GM18507 (cell line): ENCODE measurements at places on chromosomes 7 and 10.

DNA sequence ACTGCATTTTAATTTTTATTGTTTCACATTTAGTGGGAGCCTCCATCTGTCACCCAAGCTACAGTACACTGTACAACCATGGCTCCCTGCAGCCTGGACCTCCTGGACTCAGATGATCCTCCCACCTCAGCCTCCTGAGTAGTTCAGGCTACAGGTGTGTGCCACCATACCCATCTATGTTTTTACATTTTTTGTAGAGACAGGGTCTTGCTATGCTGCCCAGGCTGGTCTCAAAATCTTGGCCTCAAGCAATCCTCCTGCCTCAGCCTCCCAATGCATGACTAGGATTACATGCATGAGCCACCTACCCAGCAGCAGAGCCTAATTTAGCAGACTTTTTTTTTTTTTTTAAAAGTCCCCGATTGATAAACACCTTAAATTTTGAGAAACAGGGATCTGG, 5.6 kb downstream of the PIP4K2A start:
- DNase-seq = no peak

- DNase-seq = no peak
Measured at GRCh38 chr10:13117841-13118783, 18.1 kb downstream of the OPTN start.

DNA sequence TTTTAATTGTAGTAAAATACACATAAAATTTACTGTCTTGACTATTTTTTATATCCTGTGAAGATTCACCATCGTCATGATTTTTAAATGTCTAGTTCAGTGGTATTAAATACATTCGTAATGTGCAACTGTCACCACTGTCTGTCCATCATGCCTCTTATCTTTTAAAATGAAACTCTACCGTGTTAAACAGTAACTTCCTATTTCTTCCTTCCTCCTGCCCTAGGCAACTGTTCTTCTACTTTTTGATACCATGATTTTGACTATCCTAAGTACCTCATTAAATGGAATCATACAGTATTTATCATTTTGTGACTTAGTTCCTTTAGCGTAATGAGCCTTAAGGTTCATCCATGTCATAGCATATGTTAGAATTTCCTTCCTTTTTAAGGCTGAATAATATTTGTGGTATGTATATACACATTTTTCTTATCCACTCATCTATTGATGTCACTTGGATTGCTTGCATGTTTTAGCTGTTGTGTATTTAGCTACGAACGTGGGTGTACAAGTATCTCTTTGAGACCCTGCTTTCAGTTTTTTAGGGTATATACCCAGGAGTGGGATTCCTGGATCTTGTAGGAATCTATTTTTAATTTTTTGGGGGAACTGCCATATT, 13.5 kb downstream of the SLK start:
- no peak for DNase-seq

- DNase-seq = no peak
Measured at GRCh38 chr10:50648935-50649227, 25.1 kb upstream of the SGMS1 start.

GRCh38 chr10:7260412-7260900, 150.4 kb downstream of the SFMBT2 start:
- DNase-seq = peak; percentile 36
